HFF-Myc (cell line): ENCODE measurements at places on chromosomes 1 and 21.

DNA sequence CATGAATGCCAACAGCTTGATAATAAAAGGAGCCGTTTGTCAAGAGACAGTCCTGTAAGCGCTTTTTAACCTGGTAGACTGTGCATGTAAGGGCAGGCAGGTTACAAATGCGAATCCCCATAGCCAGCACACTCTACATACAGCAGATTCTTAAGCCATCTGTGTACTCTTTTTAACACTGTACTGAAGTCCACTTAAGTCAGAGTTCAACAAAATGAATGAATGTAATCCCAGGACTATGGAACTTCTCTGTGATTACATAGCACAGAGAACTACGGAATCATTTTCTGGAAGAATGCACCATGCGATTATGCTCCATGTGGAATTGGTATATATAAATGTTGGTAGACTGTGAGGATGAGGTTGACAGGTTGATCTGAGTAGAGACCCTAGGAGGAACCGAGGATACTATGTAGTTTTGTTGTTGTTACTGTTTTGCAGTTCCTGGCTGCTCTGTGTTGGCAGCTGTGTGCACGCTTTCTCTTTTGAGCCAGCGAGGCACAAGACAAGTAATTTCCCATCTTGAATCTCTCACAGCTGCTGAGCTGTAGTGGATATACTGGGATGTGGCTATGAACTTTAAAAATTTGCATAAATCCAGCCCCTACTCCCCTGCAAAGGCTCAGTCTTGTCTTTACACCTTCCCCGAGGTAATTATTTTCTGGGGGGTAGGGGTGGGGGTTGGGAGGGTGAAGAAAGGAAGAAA lies 21.9 kb downstream of the LRRC8D start:
- no peak for DNase-seq

GRCh38 chr21:41837756-41838297 lies 41.3 kb downstream of the PRDM15 start:
- no peak for DNase-seq

GRCh38 chr21:45022736-45023135 lies 51.6 kb upstream of the ADARB1 start:
- DNase-seq, result no peak

DNA sequence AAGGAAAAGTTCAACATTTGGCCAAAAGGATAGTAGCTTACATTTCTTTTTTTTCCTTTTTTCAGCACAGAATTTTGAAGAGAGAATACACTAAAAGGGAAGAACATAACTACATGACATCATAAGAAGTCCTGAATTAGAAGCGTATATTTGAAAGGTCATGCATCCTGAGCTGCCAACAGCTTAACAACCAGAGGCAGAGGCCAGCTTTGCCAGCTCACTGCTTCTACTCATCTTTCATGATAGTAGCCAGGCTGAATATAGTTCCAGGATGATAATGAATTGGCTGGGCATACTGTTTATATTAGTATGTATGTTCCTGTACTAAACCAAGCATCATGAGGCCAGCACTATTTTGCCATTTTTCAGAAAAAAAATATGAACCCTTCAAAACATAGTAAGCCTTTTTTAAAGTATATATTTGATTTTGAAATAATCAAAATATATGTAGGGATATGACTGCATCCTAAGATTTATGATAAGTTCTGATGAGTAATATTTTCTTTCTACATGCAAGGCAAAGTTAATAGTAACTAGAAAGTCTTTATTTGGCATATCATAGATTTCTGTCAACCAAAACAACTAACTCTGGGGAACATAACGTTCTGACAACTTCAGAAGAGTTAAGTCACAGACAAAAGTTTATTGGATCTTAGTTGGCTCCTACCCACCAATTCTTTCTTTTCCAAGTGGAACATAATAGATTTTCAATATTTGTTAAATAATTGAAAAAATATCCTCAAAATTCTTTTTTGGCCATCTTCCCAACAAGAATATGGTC lies 123.2 kb downstream of the DPYD start:
- DNase-seq, result no peak

- DNase-seq, result no peak
These were observed 9.8 kb downstream of the SYTL1 start for GRCh38 chr1:27351541-27352107.

GRCh38 chr1:245855846-245856730 lies 651.0 kb downstream of the SMYD3 start:
- no peak for DNase-seq
